ENCODE measurements at places on chromosomes 4 and X.

DNA sequence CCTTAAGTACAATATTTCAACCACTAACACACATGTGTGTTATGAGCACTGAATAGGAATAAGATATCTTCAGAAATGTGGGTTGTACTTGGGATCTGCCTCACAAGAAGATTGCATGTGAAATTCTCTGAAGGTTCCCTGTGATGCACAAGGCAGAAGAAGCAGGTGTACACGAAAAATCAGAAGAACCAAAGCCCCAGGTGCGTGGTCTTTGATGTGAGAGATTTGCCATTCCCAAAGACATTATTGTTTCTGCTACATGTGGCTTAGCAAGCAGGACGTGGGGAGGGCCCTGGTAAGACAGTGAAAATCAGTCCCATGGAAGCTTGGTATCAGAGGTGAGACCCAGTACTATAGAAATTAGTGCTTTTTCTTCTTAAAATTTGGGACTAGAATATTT lies 13.0 kb upstream of the SPRY1 start:
- DNase-seq = no peak

- no peak for DNase-seq
Observed at GRCh38 chrX:29634516-29634915, 580.8 kb upstream of the MAGEB2 start.

DNA sequence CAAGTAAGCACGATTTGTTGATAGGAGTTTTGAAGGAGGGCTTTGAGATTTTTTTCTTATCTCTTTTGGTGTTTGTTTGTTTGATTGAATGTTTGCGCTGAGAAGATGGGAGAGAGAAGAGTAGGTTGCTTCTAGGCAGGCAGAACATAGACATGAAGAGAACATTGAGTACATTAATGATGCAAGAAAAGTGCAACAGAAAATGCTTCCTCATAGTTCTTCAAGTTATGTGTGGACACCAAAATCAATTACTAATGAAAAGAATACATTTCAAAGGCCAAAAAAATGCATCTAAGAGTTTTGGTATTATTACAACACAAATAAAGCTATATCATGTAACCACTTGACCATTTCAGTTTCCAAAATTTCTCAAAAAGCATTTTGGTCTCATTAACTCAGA lies 191.0 kb upstream of the PPARGC1A start:
- DNase-seq = no peak

DNA sequence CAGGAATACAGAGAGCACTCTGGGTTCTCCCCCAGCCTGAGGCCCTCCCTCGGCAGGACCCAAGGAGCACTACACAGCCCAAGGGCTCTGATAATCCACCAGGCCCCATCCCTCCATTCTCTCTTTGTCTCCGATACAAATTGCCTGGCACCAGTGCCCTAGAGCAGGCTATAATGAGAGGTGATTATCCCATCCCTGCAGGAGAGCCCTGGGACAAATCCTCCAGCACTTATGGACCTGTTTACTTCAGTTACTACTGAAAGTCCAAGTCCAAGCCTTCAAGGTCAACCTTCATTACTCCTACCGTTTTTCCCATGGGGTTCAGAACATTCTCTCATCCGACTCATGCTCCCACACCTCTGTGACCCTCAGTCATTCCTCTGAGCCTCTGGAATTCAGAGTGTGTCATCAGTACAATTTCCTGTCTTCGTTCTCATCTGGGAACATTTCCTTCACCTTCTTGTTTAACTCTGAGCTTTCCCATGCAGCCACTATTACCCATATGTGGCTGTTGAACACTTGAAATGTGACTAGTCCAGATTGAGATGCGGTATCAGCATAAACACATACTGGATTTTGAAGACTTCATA lies 299.0 kb downstream of the RAPGEF2 start:
- no peak for DNase-seq

DNA sequence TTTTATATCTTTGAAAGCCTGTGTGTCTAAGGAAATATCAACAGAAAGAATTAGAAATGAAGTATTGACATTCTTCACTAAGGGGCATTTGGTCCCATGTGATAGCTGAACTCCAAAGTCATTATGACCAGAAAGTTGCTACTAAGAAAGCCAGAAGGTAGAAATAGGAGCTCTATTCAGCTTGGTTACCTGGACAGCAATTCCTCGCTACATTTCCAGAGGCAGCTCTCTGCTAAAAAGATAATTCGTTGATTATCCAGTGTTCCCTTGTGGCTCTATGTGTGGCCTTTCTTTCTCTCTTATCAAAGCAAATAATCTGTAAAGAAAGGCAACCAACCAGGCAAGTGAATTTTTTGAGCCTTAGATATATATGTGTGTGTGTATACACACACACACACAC lies 341.3 kb downstream of the ADGRL3 start:
- no peak for DNase-seq

- DNase-seq = no peak
Observed at GRCh38 chrX:21721195-21721594, 36.7 kb downstream of the SMPX start.

DNA sequence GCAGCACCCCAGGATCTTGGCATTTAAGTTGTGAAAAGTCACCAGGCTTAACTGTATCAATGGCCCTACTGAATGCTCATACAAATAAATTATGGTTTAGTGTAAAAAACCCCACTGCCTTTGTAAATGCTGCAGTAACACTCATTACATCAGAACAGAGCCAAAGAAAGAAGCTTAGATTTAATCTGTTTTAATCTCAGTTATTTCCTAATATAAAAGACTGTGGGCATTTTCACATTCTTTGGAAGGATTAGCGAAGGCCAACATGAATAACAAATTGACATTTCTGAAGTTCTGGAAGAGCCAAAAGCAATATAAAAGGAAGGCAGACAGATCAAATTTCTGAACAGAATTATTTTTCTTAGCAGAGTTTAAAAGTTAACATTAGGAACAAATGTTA lies 140.0 kb upstream of the HCCS start:
- DNase-seq = no peak

GRCh38 chr4:79848329-79848728 lies 224.7 kb downstream of the ANTXR2 start:
- no peak for DNase-seq

- no peak for DNase-seq
Observed at GRCh38 chrX:14630733-14631132, 101.4 kb downstream of the GLRA2 start.

DNA sequence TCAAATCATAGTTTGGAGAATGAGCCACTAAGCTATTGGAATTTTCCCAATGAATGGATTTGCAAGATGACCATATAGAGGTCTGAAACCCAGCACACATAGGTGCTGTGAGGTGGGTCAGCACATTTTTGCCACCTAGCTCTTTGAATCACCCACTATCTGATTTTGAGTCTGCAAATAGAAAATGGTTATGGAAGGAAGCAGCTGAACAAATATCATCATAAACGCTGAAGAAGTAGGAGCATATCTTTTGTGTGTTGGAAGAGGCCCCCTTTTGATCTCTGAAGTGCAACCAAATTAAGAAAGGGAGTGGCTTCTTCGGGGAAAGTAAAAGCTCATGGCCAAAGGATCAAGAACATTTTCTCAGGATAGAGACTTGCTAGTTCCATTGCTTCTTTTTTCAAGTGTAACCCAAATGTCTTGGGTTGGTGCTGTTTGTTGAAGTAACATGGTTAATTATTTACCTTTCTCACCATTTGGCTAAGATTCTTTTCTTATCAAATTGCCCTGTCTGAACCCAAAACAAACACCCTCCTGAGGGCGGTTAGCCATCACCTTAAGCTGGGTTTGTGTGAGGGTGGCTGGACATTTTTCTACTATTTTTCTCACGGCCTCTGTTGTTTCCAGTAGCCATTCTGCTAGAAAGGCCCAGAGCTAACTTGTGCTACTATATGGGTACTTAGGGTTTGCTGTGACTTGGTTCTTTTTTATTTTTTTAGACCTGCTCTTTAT lies 18.4 kb upstream of the SORBS2 start:
- no peak for DNase-seq

GRCh38 chrX:9003041-9003440 lies 30.9 kb downstream of the FAM9B start:
- no peak for DNase-seq

GRCh38 chrX:120794525-120794975 lies 81.1 kb downstream of the CT47B1 start:
- no peak for DNase-seq

- DNase-seq = no peak
Observed at GRCh38 chr4:140004549-140004895, 149.5 kb downstream of the MAML3 start.

- DNase-seq = peak; percentile 37
Observed at GRCh38 chrX:140766024-140766611, 56.6 kb downstream of the LINC00632 start.

DNA sequence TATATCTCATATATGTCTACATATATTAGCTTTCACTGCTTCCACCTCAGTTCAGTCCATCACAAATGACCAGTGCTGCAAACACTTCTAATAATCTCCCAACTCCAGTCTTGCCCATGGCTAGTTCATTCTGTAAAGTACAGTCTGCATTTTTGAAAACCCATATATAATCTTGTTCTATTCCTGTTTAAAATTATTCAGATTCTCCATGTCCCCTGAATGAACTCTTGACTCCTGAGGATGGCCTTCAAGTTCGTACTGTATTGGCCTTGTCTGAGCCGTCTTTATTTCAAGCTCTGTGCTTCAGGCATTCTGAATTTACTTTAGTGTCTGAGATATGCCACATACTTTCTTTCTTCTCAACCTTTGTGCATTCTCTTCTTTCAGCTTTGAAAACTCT lies 84.7 kb downstream of the PTPN13 start:
- DNase-seq = no peak

DNA sequence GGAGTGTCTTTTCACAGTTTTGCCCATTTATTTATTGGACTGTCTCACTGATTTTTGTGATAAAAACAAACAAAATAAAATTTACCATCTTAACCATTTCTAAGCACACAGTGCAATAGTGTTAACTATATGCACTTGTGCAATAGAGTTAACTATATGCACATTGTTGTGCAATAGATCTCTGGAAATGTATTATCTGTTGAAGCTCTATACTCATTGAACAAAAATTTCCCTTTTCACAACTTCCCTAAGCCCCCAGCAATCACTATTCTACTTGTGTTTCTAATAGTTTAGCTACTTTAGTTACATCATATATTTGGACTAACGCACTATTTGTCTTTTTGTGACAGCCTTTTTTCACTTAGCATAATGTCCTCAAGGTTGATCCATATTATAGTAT lies 59.7 kb upstream of the BEX4 start:
- peak; percentile 14 for DNase-seq

- DNase-seq = no peak
Observed at GRCh38 chr4:111652236-111652635, 493.0 kb upstream of the FAM241A start.

DNA sequence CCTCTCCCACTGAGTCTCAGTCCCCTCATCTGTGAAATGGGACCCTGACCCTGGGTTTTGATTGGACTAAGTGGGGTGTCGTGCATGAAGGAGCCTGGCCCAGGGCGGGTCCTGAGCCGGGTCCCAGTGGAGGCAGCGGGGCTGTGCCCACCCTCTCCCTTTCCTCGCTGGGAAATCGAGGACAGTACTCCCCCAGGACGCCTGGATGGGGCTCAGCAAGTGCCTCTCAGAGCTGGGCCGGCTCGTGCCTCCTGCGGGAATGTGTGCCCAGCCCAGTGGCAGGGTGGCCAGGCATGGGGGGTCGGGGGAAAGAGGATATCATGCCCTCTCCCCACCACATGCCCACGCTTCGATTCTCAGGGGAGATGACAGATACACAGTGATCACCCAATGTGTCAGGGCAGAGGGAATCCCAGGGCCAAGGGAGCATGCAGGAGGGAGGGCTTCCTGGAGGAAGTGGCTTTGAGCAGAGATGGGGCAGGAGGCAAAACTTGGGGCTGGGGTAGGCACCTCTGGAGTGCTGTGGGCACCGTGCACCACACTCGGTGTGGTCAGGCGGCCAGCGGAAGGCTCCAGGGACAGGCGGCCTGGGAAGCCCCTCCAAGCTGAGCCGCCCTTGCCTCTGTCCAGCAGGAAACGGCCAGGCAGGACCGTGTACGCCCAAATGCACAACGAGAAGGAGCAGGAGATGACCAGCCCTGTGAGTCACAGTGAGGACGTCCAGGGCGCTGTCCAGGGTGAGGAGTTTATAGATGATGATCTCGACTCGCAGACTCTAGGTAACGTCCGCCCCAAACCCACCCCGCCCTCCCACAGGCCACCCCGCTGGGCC lies 203.0 kb downstream of the AFAP1 start:
- DNase-seq = no peak

DNA sequence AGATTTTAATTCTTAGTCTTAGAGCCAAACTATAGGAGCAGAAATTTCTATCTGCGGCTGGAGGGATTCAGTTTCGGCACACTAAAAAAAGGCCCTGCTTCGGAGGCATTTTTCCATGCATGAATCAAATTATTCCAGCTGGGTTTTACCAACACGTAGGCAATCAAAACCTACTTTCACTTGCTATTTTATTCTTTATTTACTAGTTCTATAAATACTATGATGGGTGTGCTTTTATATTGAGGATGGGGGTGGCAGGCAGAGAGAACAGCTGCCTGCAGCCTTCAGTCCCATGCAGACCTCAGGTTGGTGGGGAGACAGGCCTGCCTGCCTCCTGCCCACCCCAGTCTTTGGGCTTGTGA lies 609.8 kb downstream of the BCOR start:
- DNase-seq = no peak

DNA sequence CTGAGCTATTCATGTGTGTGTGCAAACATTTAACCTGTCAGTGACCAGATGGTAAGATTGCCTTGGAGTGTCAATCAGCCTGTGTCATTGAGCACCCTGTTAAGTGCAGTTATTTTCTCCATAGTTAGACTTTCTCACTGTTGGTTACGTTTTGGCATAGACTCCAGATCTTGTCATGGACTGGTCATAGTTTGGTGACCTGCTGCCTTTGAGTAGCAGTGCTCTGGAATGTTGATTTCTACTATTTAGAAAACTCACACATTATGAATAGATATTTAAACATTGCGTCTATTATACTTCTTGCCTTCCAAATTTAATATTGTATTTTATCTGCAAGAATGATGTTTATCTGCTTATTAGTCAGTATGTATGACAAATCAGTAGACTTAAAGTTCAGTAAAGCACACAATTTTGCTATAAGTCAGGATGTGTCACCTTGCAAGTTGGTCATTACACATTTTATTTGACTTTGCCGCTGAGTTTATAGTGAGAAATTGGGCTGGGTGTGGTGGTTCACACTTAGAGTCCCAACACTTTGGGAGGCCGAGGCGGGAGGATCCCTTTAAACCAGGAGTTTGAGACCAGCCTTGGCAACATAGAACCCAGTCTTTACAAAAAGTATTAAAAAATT lies 42.4 kb downstream of the KIAA0232 start:
- no peak for DNase-seq

- DNase-seq = no peak
Observed at GRCh38 chrX:123779908-123780396, 47.1 kb upstream of the THOC2 start.

- no peak for DNase-seq
Observed at GRCh38 chrX:139930916-139931645, 1.8 kb downstream of the ATP11C start.

All from fibroblast of the conjunctiva (primary cell).